ENCODE measurements at places on chromosomes 1 and 21.

GRCh38 chr1:40840526-40841323 is 21.4 kb downstream of the CITED4 start:
- DNase-seq = no peak

- no peak for DNase-seq
Observed at GRCh38 chr1:8312235-8313218, 5.4 kb upstream of the SLC45A1 start.

GRCh38 chr1:157782931-157783330 is 6.0 kb upstream of the FCRL2 start:
- no peak for DNase-seq

- no peak for DNase-seq
Observed at GRCh38 chr21:20662514-20662913, 335.7 kb upstream of the NCAM2 start.

GRCh38 chr1:94463765-94464330 is 45.7 kb downstream of the ABCD3 start:
- DNase-seq = peak; percentile 60

DNA sequence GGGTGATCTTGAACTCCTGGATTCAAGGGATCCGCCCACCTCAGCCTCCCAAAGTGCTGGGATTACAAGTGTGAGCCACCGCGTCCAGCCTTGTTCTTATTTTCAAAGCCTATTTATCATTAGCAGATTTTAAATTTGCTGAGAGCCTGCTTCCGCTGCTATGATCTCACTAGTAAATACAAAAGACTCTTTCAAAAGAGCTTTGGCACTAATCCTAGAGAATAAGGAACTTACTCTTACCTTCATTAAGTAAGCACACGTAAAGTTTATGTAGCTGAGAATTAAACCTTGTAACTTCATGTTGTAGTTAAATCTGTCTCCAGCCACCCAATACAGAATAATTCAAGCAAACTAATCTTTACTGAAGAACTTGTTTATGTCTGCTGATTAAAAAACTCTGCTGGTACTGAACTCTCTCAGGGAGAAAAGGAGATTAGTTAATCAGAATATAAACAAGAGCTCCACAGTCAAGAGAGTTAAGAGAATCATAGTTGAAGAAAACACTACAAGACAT is 72.3 kb downstream of the RUSC1 start:
- no peak for DNase-seq

DNA sequence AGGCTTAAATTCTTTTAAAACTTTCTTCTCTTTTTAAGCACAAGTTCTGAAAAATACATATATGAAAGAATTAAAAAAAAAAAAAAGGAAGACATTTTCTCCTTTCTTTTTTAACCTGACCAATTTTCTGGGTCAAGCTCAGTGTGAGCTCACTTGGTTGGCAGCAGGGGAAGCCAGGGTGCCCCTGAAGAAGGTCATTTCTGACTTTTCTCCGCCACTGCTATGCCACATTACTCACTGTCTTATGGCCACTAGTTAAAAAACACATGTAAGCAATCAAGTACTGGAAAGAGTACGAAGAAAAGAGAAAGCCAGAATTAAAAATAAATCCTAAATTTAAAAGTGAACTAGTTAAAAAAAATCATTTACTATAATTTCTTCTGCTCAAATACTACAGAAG is 275.0 kb downstream of the NEGR1 start:
- peak; percentile 2 for DNase-seq

DNA sequence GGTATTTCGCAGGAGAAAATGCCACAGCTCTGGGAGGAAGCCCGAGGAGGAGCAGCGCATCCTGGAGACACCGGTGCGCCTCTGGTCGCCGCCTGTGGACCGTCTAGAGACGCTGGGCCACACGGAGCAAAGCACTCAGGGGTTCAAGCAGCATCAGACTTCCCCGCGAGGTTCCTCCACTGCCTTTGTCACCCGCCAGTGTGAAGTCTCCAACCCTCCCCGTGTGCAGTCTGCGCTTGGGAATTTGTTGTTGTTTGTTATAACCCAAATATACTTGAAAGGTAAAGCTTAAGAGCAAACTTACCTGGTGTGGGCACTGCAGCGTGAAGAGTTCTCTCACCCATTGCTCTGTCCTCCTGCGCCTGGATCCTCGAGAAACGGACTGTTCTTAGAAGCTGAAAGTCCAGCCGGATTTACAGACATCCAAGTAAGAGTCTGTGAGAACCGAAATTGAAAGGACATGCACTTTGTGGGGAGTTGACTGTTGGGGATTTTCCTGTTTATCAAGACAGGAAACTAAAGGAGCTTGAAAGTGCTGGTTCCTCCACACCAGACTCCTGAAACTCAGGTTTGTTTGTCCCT is at the start of gene GBP4:
TSS of gene GBP4 (minus strand) at position 452 of the 582 bp plus-strand sequence. CDS start at position 344, 108 bp downstream.
- DNase-seq = peak; percentile 29

DNA sequence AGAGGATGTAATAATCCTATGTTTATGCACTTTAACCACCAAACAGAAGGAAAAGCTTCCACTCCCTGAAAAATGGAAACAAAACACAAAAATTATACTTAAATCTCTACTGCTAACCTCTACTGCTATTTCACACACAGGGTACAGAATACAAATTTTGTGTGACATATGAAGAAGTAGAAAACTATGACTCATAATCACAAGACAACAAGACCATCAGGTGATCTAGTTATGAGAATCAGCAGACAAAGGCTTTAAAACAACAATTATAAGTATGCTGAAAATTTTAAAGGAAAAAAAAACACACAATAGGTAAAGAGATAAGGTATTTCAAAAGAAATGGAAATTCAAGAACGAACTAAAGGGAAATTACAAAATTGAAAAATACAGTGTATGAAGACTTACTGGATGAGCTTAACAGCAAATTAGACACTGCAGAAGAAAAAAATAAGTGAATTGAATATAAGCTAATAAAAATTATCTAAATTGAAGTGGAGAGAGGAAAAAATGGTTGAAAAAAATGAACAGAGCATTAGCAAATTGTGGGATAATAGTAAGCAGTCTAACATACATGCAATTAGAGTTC is 13.6 kb upstream of the NAV1 start:
- DNase-seq = no peak

DNA sequence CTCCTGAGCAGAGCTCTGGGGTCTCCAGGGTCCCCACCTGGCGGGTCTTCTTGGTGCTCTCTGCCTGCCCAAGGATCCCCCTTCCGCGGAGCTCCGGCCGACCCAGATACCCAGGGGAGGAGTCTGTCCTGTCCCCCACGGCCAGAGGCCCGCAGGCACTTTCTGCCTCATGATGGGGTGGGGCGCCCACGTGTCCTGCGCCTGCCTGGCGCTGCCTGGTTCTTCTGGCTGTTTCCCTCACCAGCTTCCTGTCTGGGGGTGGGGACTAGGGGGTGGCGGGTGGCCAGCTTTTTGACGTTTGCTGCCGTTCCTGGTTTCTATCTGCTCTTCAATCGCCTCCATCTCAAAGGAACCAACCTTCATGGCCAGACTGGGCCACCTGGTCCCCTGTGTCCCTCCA is 313.3 kb upstream of the VAMP3 start:
- DNase-seq = no peak

- DNase-seq = no peak
Observed at GRCh38 chr1:224564454-224565084, 51.5 kb upstream of the CNIH3 start.

GRCh38 chr1:158801396-158801795 is 20.4 kb upstream of the OR6N2 start:
- DNase-seq = no peak

DNA sequence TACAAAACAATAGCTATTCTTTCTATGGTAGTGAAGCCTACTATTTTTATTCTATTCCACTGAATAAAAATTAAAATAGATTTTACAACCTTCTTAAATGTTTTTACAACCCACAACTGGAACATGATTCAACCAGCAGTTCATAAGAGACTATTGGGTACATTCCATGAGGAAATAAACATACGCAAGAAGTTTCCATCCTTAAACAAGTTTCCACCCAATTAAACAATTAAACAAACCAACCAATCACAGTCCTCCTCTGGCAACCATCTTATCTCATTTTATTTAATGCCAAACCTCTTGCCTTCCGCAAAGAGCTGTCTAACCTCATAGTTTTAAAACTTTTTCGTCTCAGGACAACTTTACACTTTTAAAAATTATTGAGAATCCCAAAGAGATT is 239.0 kb downstream of the RGS7 start:
- DNase-seq = no peak

DNA sequence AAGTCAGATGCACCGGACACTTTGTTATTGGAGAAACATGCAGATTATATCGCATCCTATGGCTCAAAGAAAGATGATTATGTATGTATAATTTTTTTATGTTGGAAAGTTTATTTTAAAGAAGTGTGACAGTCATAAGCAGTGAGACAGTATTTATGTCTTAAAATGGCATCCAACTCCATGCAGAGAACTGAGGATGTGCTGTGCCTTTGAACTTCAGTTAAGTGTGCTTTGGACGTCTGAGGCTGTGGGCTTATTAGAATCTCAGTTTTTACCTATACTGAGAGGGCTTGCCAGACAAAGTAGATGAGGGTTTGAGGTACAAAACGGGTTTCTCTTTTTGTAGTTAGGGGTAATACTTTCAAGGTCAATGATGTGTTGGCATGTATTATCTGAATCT is 1.5 kb downstream of the RABGGTB start:
- DNase-seq = no peak

DNA sequence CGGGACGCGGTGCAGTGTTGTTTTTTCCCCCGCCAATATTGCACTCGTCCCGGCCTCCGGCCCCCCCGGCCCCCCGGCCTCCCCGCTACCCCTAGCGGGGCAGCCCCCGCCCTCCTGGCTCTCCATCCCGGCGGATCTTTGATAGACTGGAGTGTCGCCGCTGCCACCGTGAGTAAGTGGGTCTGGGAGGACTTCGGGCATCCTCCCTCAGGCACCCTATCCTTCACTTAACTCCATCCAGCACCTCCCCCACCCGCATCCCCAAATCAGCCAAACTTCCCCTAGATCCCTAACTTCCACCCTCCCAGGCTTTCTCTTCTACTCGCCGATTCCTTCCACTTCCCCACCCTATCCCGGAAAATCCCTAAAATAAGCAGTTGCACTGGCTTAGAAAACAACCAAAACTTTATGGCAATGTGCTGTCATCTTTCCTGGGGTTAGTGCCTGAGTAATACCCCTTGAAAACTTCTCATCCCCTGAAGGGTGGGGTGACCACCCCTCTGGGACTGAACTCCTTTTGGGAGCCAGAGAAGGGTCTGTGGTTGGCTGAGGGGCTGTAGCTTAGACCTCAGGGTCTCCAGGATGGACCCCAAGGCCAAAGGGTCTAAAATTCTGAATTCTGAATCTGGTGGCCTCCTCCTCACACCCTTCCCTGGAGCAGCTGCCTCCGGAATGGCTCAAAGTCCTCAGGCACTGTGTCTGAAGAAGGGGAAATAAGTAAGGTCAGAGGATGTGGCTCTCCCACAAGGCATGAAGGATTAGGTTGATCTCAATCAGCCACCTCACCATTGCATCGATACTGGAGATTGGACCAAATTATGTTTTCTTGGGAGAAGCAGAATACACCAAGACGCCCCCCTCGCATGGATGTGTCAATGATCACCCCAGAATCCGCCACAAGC is 12.2 kb downstream of the THBS3 start:
- peak; percentile 32 for DNase-seq

- peak; percentile 3 for DNase-seq
Observed at GRCh38 chr1:74652711-74653139, 20.9 kb downstream of the ERICH3 start.

DNA sequence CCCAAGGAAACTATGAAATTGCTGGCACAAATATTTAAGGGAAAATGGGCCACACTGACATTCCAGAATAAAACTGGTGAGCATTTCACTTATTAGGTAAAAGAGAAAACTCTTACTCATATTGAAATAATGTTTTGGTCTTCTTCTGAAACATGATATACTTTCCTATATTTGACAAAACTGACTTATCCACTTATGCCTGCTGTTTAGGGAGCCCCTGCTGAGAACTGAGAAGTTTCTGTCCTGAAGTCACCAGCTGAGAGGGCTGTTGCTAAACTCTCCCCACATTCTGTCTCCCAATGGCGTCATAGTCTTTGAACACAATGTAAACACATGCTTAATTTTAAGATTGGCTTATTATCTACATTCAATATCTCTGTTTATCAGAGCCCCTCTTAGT is 46.8 kb upstream of the ZC3H11B start:
- DNase-seq = no peak

DNA sequence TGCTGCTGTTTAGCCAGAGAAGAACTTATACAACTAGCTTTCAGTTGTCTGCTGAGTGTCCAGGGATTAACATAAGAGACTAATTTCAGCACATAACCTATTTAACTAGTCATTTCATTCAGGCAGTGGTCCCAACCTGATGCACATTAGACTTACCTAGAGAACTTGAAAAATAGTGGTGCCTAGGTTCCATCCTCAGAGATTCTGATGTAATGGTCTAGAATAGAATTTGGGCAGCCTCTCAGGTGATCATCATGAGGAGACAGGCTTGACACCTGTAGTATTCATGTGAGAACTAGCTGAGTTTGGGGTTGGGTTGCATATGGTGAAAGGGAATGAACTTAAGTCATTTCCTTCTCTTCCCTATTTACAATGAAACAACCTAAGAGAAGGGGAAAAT is 24.8 kb downstream of the CNST start:
- DNase-seq = no peak

DNA sequence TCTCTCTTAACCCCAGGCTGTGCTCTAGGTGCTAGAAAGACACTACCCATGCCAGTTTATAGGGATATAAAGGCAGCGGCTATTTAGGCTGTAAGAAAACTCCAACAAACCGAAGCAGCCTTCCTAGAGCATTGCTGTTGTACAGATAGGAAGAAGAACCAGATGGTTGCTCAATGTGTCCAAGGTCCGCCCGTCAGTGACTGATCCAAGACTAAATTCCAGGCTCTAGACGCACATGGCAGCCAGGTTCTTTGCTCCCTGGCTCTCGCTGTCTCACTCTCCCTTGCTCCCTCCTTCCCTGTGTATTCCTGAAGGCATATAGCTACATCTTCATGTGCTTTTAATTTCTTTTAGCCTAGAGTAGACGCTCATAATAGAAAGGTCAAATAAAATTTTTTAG is 303.4 kb downstream of the KIF26B start:
- DNase-seq = peak; percentile 73

Data from AG08395 (cell line).